ENCODE measurements at places on chromosomes 16 and 17. TPM values are rescaled to one million over a fixed set of nuclear protein-coding genes. Genes with fewer than 3 reads are reported as not detected.

Gene SLC47A1
- total RNA-seq = 21.0 TPM

Gene GRIN2C
- 0.27 TPM for total RNA-seq

Gene OTOP3
- total RNA-seq = not detected

Gene ASPHD1
- total RNA-seq = 23.7 TPM

Gene TBC1D26
- total RNA-seq = not detected

Gene KRT25
- not detected for total RNA-seq

Gene GCGR
- total RNA-seq = 0.35 TPM

Gene HSD11B2
- 1.7 TPM for total RNA-seq

Gene SHISA6
- total RNA-seq = not detected

Gene IL34
- not detected for total RNA-seq

Gene MGAT5B
- 19.9 TPM for total RNA-seq

Gene TBC1D3K
- total RNA-seq = not detected

Gene C17orf78
- total RNA-seq = not detected

Gene CDH13
- total RNA-seq = not detected

Gene MRPS7
- 178 TPM for total RNA-seq

Gene COL1A1
- total RNA-seq = 4.5 TPM

Gene TMEM208
- total RNA-seq = 99.6 TPM

Gene CDK5RAP3
- 121 TPM for total RNA-seq

Gene TOX3
- 0.23 TPM for total RNA-seq

Gene HOXB4
- total RNA-seq = 0.16 TPM

Gene CD300LB
- total RNA-seq = not detected
